Stimulated activated CD8-positive, alpha-beta memory T cell treated with anti-CD3 and anti-CD28 coated beads, Interleukin-15, amount 100 ng/mL, for 4 hours (primary cell): ENCODE measurements at places on chromosomes 7 and 10.

DNA sequence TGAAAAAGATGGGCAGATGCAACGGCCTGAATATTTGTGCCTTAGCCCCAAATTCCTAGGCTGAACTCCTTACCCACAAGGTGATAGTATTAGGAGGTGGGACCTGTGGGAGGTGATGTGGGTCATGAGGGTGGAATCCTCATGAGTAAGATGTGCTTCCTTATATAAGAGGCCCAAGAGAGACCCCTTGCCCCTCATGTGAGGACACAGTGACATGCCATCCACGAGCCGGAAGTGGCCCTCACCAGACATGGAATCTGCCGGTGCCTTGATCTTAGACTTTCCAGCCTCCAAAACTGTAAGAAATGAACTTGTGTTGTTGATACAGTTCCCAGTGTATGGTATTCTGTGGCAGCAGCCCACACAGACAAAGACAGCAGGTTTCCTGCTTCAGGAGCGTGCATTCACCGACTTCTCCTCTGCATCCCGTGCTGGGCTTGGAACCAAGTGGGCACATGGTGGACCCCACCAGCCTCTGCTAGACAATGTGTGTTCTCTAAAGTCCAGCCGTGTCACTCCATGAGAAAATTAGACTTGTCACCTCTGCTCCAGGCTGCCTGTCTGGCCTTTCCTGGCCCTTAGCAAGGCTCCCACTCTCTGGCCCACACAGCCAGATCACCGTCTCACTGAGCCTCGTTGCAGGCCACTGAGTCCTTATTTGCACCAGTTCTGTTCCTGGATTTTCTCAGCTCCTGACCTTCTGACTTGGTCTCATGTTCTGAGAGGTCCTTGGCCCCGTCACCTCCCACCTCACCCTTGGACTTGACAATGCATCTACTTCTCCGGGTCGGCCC, 52.9 kb upstream of the CACUL1 start:
- no peak for DNase-seq

DNA sequence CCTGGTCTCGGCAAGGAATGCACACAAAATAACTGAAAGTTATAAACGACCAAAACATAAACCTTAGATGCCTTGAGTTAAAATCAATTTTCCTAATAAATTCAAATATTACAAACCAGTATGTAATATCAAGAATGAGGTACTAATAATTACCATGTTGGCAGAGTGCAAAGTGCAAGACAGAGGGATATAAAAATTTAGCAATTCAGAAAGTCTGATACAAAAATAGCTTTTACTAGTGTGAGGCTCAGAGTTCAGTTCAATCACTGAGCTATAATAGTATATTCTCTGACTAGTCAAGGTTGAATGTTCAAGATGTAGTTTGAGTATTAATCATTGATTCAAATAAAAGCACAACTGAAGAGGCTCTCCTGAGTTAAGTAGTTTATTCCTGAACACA, 4.8 kb upstream of the AUTS2 start:
- DNase-seq, result no peak

- no peak for DNase-seq
Measured at GRCh38 chr10:7487528-7487927, 76.7 kb upstream of the SFMBT2 start.

GRCh38 chr7:137453356-137453755, 109.8 kb upstream of the PTN start:
- DNase-seq, result no peak

DNA sequence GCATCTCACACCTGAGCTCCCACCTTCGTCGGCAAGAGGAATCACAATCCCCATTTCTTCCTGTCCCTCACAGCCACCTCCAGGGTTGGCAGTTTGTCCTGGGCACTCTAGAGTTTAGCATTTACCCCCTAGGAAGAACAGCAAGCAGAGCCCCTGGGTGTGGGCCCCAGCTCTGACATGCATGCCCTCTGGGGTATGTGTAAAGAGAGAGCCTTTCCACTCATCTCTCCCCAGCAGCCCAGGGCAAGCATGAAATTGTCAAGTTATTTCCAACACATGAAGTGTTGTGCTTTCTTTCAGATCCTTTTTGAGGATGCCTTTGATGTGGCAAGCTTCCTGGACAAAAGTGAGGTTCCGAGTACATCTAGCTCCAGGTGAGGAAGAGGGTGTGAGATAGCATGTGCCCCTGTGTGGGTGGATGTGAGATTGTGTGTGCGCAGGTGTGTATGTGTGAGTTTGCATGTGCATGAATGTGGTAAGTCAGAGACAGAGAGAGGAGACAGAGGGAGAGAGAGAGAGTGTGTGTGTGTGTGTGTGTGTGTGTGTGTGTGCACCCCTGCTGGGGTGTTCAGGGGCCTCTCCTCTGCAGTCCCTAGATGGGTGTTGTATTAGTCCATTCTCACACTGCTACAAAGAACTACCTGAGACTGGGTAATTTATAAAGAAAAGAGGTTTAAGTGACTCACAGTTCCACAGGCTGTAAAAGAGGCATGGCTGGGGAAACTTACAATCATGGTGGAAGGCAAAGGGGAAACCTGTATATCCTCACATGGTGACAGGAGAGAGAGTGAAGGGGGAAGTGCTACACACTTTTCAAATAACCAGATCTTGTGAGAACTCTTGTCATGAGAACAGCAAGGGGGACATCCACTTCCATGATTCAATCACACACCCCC, 18.1 kb downstream of the STRA8 start:
- DNase-seq, result no peak
